GM19239 (cell line): ENCODE measurements at places on chromosomes 1 and 21.

GRCh38 chr1:3898475-3898735 is 1.7 kb downstream of the C1orf174 start:
- DNase-seq = no peak

- no peak for DNase-seq
Observed at GRCh38 chr1:50257940-50258685, 149.4 kb downstream of the ELAVL4 start.

DNA sequence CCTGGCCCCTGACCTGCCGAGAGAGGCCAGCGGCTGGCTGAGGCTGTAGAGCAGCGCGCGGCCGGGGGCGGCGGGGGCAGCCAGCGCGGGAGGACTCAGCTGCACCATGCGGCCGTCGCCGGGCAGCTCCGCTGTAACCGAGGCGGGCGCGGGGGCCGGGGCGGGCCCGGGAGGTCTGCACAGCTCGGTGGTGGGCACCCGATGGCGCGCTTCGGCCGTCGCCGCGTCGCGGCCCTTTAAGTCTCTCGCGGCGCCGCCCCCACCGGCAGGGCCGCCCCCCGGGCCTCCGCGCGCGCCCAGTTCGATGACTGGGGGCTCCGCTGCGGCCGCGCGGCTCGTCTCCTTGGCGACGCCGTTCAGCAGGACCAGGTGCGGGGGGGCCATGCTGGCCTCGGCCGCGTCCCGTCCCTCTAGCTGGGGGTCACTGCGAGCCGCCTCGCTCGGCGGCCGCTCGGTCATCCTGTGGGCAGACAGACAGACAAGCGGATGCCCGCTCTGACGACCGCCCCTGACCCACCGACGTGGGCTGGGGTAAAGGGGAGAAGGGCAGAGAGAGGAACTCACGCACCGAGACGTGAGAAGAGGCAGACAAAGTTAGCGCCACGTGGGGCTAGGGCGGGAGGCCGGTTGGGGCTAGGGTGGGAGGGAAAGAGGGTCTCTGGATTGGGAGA is 6.5 kb downstream of the TAL1 start:
- no peak for DNase-seq

GRCh38 chr1:153680120-153680403 is 1.6 kb downstream of the NPR1 start:
- no peak for DNase-seq

GRCh38 chr1:30286241-30286987 is 437.0 kb downstream of the MATN1 start:
- no peak for DNase-seq

GRCh38 chr1:6424000-6424565 is 493 bp upstream of the ESPN start:
- no peak for DNase-seq

DNA sequence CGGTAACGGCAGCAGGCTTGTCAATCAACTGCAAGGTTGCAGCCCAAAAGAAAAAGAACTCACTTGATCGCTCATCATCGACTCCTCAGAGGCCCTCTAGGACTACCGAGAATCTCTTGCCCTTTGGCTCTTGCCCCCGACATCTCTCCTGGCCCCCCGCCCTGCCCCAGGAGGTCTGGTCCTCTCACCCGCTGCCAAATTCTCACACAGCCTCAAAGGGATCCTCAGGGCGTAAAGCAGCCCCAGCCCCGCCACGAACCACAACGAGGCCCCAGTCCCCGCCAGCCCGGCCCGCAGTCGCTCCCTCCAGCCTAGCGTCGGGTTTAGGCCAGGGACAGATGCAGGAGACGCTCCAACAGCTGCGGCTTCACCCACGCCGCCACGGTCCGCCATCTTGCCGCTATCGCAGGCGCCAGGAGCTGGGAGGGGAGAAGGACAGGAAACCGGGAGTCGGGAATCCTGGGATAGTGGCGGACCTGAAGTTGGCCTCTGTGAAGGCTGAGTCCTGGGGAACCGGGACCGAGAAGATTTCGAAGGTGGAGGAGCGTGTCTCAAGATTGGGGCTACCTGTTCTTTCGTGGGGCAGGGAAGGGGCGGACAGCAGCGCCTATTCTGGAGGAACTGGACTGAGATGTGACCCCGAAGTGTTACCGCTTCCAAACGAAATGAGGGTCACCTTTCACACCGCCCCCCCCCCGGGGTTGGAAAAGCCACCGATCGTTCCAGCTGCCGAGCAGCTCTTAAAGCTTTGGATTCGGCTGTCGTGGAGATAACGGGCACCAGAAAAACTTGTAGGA is at the start of gene ST7L:
Gene ST7L, minus strand, starts transcription at position 421 of the 797 bp plus-strand sequence. Its CDS starts 28 bp downstream, at position 393.
- DNase-seq = no peak

DNA sequence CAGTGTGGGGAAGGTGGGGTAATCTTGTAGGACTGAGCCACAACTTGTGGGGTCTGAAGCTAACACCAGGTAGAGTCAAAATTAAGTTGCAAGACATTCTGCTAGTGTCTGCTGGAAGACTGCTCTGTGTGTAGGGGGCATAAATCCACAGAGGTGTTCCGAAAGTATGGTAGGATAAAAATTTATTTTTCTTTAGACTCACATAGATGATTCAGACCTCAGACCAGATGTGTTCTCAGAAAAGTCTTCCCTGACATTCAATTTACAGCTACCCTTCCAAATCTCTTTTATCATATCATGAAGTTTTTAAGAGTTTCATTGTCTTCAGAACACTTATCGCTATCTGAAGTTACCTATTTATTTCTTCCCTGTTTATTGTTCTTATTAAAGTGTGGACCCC is 21.3 kb downstream of the DUSP10 start:
- no peak for DNase-seq

DNA sequence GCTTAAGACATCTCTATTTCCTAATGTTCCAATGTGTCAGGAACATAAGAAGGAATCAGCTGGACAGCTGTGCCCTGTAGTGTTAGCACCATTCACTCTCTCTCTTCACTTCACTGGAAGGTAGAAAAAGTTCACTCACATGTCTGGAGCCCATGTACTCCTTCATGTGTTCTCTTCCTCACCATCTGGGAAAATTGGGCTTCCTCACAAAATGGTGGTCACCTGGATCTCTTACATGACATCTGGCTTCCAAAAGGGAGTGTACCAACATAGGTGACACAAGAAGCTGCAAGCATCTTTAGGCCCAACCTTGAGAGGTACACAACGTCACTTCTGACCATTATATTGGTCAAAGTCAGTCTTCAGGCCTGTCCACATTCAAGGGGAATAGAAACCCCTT is 882.6 kb downstream of the LTN1 start:
- DNase-seq = no peak

- no peak for DNase-seq
Observed at GRCh38 chr1:162629651-162630050, 2.6 kb upstream of the DDR2 start.

DNA sequence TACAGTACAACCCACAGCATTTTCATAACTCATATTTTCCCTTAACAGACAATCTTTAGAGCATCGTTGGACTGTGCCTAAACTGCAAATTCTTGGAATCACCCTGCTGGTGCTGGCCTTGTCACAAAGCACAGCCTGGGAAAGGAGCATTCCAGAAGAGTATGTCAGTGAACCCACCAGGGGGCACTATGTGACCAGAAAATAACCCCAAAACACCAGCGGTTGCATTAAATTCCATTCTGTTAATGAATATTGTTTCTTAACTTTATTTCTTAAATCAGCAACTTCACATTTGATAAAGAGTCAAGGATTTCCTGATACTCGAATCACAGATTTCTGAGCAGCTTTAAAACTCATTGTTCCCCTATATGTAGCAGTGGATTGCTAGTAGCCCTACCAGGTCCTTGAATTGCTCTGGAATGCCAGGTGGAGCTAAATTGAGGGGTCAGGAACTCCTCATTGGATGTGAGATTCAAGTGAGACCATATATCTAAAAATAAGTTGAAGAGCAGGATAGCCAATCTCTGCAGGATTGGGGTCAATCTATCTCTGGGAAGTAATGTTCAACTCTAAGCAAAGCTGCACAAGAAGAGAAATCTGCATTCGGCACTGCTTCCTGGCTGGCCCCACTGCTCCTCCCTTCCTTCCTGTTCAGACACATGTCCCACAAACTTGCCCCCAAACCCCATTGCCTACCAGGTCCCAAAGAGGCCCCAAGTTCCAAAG is 12.7 kb upstream of the RAB4A start:
- peak; percentile 34 for DNase-seq

DNA sequence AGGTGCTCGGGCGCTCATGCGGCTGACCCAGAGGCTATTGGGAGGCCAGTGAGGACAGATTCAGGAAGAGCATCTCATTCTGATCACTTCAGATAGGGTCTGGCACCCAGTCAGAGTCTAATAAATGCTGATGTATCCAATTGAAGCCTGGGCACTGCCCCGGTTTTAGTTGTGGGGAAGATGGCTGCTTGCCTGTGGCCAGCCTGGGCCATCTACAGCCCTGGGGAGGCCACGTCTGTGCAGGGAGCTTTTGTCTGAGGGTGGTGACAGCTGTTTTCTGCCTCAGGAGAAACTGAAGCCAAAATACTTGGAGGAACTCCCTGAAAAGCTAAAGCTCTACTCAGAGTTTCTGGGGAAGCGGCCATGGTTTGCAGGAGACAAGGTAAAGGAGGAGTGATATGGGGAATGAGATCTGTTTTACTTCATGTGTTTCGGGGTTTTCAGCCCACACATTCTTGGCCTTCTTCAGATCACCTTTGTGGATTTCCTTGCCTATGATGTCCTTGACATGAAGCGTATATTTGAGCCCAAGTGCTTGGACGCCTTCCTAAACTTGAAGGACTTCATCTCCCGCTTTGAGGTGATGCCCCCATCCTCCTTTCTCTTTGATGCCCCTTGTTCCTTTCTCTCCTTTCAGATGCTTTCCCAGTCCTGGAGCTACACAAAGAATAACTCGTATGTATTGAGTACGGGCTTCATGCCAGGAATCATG is 2.8 kb downstream of the GSTM5 start:
- no peak for DNase-seq

- no peak for DNase-seq
Observed at GRCh38 chr21:34611528-34611927, 3.4 kb downstream of the RCAN1 start.

GRCh38 chr1:184153731-184154130 is 102.2 kb downstream of the TSEN15 start:
- DNase-seq = no peak

DNA sequence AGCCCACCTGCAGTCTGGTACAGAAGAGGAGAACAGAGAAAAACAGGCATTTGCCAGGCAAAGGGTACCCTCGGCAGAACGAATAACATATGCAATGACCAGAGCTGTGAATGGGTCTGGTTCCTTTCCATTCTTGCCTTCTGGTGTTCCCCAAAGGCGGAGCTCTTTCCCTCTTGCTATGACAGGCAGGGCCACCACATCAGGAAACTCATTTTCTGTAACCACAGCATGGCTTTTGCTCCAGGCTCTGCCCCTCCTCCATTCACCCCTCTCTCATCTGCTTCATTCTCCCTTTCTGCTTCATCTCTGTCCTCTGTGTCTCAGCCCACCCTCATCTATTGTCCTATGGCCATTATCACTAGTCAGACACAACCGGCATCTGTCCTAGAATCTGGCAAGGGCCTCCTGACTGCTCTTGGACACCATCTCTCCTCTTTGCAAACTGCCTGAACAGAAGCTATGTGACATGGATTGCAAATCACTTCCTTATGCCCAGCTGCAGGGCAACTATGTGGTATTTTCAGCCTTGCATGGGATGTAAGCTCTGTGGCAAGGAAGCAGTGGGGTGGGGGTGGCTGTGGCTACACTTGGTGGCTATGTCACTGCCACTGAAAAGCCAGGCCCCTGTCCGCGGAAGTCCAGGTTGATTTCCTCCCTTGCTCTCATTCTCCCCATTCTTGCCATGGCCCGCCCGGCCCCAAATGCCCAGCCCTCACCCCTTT is 78.8 kb upstream of the ABCD3 start:
- DNase-seq = no peak

GRCh38 chr1:241140670-241141069 is 216.3 kb downstream of the RGS7 start:
- DNase-seq = no peak

- DNase-seq = no peak
Observed at GRCh38 chr1:94803106-94803505, 17.1 kb upstream of the SLC44A3 start.

GRCh38 chr1:228161866-228162265 is 3.7 kb upstream of the IBA57 start:
- no peak for DNase-seq

DNA sequence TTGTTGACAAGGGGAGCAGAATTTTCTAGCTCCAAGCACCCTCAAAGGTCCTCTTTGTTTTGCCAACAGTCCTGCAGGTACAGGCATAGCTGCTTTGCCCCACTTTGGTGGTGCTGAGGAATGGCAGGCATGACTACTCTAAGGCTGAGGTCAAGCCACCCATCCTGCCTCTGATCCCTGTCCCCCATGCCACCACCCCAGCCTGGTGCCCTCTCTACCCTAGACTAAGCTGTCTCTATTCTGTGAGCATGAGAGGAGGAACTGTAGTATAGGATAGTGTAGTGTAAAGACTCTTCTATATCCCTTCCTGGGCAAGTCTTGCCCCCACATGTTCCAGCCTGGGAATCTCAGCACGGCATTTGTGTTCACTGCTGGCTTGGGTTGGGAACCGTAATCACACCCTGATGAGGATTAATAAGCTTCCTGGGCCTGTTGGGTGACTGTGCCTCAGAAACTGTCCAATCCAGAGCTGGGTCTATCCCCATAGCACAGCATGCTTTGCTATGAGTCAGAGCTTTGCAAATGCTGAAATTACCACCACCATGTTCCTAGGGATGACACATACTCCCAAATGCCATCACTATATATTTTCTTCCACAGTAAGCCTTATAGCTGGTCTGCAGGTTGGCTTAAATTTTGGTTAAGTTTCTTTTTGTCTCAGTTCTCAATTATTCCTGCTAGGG is 105.7 kb upstream of the PPP2R5A start:
- DNase-seq = no peak

GRCh38 chr21:42107177-42107880 is 36.2 kb downstream of the UMODL1 start:
- DNase-seq = no peak

DNA sequence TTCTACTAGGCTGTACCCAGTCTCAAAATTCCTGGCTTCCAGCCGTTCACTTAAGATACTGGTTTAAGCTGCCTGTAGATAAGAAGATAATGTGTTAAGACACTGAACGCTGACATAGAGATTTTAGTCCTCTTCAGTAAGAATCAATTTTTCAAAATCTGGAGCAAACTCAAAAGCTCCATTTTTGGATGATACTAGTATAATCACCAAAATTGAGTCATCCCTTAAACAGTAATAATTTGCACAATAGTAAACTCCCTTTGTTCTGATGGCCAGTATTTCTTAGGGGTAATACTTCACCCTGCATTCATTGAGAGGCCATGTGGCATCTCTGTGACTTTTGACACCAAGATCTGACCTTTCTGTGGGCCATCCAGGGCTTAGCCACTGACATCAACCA is 299.8 kb upstream of the USP25 start:
- DNase-seq = no peak

DNA sequence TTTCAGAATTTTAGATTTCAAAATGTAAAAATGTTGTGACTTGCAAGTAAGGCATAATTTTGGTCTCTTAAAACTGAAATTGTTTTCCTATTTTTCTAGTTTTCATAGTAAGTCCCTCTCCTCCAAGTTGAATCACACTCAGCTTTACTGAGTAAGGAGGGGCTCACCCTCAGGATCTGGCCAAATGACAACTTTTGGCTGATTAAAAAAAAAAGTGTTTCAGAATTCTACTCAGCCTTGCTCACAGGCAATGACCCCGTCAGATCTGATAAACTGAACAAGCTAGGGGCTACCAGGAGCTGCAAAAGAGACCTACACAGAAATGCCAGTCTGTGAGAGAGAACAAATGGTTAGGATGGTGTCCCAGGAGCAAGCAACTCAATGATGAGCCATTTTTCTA is 159.8 kb downstream of the PBX1 start:
- no peak for DNase-seq
